ENCODE measurements at places on chromosomes 2 and 18.

- no peak for DNase-seq
These were observed 451.4 kb downstream of the EIPR1 start for GRCh38 chr2:2926009-2926857.

DNA sequence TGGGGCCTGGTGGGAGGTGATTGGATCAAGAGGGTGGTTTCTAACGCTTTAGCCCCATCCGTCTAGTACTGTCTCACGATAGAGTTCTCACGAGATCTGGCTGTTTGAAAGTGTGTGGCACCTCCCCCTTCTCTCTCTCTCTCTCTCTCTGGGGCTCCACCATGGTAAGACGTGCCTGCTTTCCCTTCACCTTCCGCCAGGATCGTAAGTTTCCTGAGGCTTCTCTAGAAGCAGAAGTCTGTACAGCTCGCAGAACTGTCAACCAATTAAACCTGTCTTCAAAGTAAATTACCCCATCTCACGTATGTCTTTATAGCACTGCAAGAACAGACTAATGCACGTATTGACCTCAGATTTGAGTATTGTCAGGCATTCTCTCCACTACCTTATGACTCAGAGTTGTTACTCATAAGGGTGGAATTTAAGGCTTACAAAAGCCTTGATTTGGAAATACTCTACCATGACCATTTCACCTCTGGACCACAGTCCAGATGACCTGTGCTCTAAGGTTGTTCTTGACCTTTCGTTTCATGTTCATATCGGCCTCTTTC, 99.5 kb upstream of the AGAP1 start:
- no peak for DNase-seq

- DNase-seq, result no peak
These were observed 456.2 kb downstream of the SPAG16 start for GRCh38 chr2:213740453-213740852.

- no peak for DNase-seq
These were observed 127.8 kb downstream of the AGPS start for GRCh38 chr2:177520324-177520723.

- DNase-seq, result no peak
These were observed 230.2 kb downstream of the CDCA7 start for GRCh38 chr2:173584676-173585458.

GRCh38 chr2:217746808-217747207, 256.0 kb downstream of the TNS1 start:
- DNase-seq, result no peak

GRCh38 chr2:183371545-183371944, 247.3 kb downstream of the NUP35 start:
- DNase-seq, result no peak

GRCh38 chr18:5456577-5457461, 87.0 kb downstream of the EPB41L3 start:
- peak; percentile 4 for DNase-seq

- DNase-seq, result no peak
These were observed 56.9 kb downstream of the RDH14 start for GRCh38 chr2:18503376-18504228.

- DNase-seq, result no peak
These were observed 443.9 kb upstream of the ZNF804A start for GRCh38 chr2:184154438-184154837.

GRCh38 chr18:25827228-25827627, 263.2 kb downstream of the SS18 start:
- DNase-seq, result no peak

GRCh38 chr2:63876311-63876710, 34.6 kb downstream of the UGP2 start:
- no peak for DNase-seq

DNA sequence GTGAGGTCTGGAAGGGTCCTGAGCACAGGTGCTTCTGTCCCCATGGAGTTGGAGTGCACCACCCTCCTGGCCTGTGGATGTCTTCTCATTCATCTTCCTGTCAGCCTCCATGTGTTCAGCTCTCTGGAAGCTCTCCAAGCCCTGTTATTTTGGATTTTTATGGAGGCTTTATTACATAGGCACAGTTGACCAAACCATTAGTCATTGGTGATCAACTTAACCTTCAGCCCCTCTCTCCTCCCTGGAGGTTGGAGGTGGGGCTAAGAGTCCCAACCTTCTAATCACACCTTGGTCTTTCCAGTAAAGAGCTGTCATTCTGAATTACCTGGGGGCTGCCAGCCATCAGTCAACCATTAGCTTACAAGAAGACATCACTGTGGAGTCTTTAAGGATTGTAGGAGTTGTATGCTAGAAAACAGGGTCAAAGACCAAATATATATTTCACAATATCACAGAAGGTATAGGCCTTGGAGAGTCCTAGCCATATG, 7.5 kb upstream of the MCFD2 start:
- no peak for DNase-seq

DNA sequence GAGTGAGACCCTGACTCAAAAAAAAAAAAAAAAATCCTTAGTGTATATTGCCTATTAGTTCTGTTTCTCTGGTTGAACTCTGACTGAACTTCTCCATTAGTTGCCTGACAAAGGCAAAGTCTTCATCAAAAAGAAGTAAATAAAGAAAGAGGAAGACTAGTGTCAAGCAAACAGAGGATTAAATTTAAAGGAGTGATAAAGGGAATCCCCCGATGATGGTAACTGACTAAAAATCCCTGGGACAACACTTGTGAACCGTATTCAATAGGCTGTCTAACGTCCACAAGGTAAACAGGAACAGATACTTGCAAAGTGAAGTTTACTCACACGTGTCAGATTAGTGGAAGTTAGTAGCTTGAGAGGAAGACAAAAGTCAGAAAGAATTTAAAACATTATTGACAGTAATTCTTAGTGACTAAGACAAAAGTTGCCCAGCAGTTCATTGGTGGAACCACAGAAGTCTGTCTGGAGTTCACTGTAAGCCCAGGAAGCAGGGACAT, 26.2 kb upstream of the SPOPL start:
- DNase-seq, result no peak

DNA sequence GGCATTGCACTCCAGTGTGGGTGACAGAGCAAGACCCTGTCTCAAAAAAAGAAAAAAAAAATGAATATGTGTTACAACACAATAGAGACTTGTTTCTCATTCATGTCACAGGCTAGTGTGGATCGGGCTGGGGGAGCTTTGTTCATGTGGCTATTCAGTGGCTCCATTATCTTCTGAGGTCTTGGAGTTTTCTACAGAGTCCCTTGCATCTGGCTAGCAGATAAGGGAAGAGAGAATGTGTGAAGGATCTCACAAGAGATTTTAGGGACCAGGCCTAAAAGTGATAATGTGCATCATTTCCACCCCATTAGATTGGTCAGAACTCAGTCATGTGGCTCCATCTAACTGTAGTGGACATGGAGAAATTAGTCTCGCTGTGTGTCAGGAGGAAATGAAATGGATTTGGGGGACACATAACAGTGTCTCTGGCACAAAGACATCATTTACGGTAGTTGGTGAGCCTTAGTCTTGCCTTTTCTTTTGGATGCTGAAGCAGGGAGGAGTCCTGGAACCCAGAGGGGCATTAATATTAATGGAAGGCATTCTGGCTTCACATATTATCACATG, 32.4 kb upstream of the CASP10 start:
- DNase-seq, result no peak

DNA sequence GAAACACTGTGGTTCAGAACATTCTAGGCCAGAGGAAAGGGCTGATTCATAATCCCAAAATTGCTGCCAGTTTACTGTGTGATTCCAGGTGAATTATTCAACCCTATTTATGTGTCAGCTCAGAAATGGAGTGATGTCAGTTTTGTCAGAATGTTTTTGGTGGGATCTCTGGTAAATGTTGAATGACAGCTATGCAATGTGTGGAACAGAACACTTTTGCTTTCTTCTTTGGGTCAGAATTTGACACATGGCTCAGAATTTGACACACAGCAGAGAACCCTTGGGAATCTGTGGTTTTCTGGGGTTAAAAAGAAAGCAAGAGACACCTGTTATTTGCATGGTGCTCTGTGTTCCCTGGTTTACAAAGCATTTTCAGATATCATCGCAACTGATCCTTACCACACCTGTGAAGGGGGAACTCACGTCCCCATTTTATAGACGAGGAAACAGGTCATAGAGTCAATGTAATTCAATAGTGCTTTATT, 1.6 kb upstream of the MTA3 start:
- no peak for DNase-seq

GRCh38 chr18:58190842-58191530, 147.0 kb downstream of the NEDD4L start:
- DNase-seq, result no peak

GRCh38 chr18:76685402-76685801, 137.0 kb upstream of the ZNF236 start:
- DNase-seq, result no peak

- no peak for DNase-seq
These were observed 285.9 kb downstream of the SLC8A1 start for GRCh38 chr2:40166006-40166405.

GRCh38 chr18:12428923-12429322, 21.2 kb downstream of the PRELID3A start:
- DNase-seq, result no peak

Measured in activated naive CD8-positive, alpha-beta T cell treated with anti-CD3 and anti-CD28 coated beads for 36 hours (primary cell).